A549 treated with CORT108297 at 1 μM for 4 hours (cell line): ENCODE measurements at places on chromosomes 1 and 21. TPM values are rescaled to one million over a fixed set of nuclear protein-coding genes. Genes with fewer than 3 reads are reported as not detected.

The CD46 gene
- 92.2 to 125 TPM (median 110 TPM) in 5 replicates for total RNA-seq

The OLFML2B gene
- 0.39 to 0.49 TPM (median 0.47 TPM) in 5 replicates for total RNA-seq

The UQCRHL gene
- total RNA-seq = 6.5 to 8.6 TPM (median 7.0 TPM) in 5 replicates

The LIPI gene
- not detected in 5 replicates for total RNA-seq

The GNG12 gene
- total RNA-seq = 53.1 to 79.5 TPM (median 66.0 TPM) in 5 replicates

The ZNF697 gene
- 1.5 to 1.9 TPM (median 1.6 TPM) in 5 replicates for total RNA-seq

The LAMC1 gene
- 81.5 to 128 TPM (median 107 TPM) in 5 replicates for total RNA-seq

The SLC45A3 gene
- total RNA-seq = 5.2 to 7.2 TPM (median 6.9 TPM) in 5 replicates

The ERVH48-1 gene
- total RNA-seq = not detected in 5 replicates

The SMPDL3B gene
- 0.88 to 1.4 TPM (median 1.1 TPM) in 5 replicates for total RNA-seq

The RNF186 gene
- total RNA-seq = not detected in 5 replicates

The ACTN2 gene
- 0.03 to 0.14 TPM (median 0.07 TPM) in 4 of 5 replicates, not detected in the other for total RNA-seq
